Lung (tissue), 17 donors: ENCODE measurements at places on chromosomes 7 and 10. TPM values are rescaled to one million over a fixed set of nuclear protein-coding genes. Genes with fewer than 3 reads are reported as not detected.

The VTI1A gene
- 48.2 TPM for total RNA-seq

The ITIH2 gene
- total RNA-seq, result 4.9 TPM

DNA sequence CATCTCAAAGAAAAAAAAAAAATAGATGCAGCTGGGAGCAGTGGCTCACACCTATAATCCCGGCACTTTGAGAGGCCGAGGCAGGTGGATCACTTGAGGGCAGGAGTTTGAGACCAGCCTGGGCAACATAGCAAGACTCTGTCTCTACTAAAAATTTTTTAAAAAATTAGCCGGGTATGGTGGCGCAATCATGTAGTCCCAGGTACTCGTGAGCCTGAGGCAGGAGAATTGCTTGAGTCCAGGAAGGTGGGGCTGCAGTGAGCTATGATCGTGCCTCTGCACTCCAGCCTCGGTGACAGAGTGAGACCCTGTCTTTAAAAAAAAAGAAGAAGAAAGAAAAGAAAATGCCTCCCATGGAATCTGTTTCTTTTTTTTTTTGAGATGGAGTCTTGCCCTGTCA lies 31.9 kb downstream of the GTF2IRD1 start:
- peaks cover 15% of the 10 kb centered on the region for H3K4me1 ChIP-seq
- no peaks in the 10 kb centered on the region for H3K27me3 ChIP-seq
- H3K4me3 ChIP-seq, result no peak overlapping the region
- H3K36me3 ChIP-seq, result no peaks in the 10 kb centered on the region

DNA sequence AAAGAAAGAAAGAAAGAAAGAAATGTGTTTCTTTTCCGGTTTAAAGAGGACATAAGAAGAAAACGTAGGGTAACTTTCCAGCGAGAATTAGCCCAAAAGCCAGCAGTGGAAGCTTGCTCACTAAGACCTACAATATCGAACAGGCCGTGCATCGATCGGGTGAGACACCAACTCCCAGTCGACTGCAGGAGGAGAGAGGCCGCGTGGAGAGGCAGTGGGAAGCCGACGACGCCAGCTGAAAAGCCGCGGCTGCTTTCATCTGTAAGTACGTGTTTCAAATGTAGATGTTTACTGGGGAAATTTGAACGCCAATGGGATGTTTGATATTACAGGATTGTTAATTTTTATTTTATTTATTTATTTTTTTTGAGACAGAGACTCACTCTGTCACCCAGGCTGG lies 28.6 kb upstream of the GIMAP8 start:
- H3K27me3 ChIP-seq, result no peaks in the 10 kb centered on the region
- no peaks in the 10 kb centered on the region for H3K36me3 ChIP-seq
- no peaks in the 10 kb centered on the region for H3K4me1 ChIP-seq
- no peak overlapping the region for H3K4me3 ChIP-seq
- no peak for DNase-seq
- H3K27ac ChIP-seq, result no peak overlapping the region

The MYOF gene
- total RNA-seq, result 111 TPM

- DNase-seq, result no peak
- no peaks in the 10 kb centered on the region for H3K27me3 ChIP-seq
- H3K36me3 ChIP-seq, result no peaks in the 10 kb centered on the region
Observed at GRCh38 chr10:3495281-3495680, 289.7 kb downstream of the KLF6 start.

The ANLN gene
- total RNA-seq, result 13.8 TPM

The PRSS1 gene
- 16.8 TPM for total RNA-seq

DNA sequence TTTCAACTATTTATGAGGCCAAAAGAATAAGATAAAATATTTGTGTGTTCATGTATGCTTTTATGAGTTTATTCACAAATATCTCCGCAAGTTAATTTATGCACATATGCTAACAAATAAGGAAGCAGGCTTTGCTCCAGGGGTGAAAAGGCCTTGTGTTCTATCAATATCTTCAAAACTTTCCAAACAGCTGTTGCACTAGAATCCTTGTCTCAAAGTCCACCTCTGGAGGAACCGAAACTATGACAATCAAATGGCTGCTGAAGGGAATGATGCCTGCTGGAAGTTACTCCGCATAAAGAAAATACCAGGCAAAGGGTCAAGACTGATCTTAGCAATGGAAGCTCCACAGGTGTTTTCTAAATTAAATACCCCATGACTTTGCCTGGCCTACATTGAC lies 145.0 kb upstream of the GHITM start:
- H3K27me3 ChIP-seq, result no peaks in the 10 kb centered on the region
- no peak overlapping the region for H3K27ac ChIP-seq
- H3K36me3 ChIP-seq, result no peaks in the 10 kb centered on the region
- no peaks in the 10 kb centered on the region for H3K4me1 ChIP-seq
- H3K4me3 ChIP-seq, result no peak overlapping the region

The CCL24 gene
- 4.8 TPM for total RNA-seq

The METTL2B gene
- 25.0 TPM for total RNA-seq

GRCh38 chr10:113359655-113360054 lies 193.2 kb upstream of the HABP2 start:
- peaks cover 13% of the 10 kb centered on the region for H3K4me1 ChIP-seq
- H3K27me3 ChIP-seq, result no peaks in the 10 kb centered on the region
- H3K4me3 ChIP-seq, result no peak overlapping the region
- no peak overlapping the region for H3K27ac ChIP-seq

GRCh38 chr7:107579885-107580715 lies at the start of gene BCAP29:
Gene BCAP29 (plus strand): TSS chr7:107580246. CDS start chr7:107580773, 527 bp downstream.
- H3K27me3 ChIP-seq, result no peaks in the 10 kb centered on the region
- peak within 1 kb of the TSS; percentile 100 for H3K27ac ChIP-seq
- no peaks in the 10 kb centered on the region for H3K4me1 ChIP-seq
- no peaks in the 10 kb centered on the region for H3K36me3 ChIP-seq
- peak within 1 kb of the TSS; percentile 87 for H3K4me3 ChIP-seq
- DNase-seq, result peak; percentile 78

DNA sequence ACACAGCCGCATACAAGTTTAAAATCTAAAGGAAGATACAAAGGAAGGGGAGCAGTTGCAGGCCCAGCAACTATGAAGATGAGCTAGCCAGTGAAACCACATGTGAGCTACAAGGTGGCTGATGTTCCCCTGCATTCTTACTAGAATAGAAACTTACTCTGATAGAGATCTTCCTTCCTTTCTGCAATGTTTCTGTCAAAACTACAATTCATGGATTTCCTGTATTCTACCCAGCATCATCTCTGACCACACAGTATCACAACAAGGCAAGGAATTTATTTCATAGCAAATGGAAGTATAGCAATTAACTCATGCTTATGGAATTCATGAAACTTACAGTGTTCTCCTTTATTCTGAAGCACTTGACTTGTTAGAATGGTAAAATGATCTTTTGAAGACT lies 68.7 kb upstream of the AASS start:
- H3K4me1 ChIP-seq, result no peaks in the 10 kb centered on the region
- H3K27ac ChIP-seq, result no peak overlapping the region
- DNase-seq, result no peak
- no peaks in the 10 kb centered on the region for H3K36me3 ChIP-seq

GRCh38 chr7:138853448-138853847 lies 55.5 kb upstream of the ATP6V0A4 start:
- no peaks in the 10 kb centered on the region for H3K27me3 ChIP-seq
- no peak for DNase-seq
- H3K4me1 ChIP-seq, result no peaks in the 10 kb centered on the region

The NME8 gene
- 0.77 TPM for total RNA-seq

DNA sequence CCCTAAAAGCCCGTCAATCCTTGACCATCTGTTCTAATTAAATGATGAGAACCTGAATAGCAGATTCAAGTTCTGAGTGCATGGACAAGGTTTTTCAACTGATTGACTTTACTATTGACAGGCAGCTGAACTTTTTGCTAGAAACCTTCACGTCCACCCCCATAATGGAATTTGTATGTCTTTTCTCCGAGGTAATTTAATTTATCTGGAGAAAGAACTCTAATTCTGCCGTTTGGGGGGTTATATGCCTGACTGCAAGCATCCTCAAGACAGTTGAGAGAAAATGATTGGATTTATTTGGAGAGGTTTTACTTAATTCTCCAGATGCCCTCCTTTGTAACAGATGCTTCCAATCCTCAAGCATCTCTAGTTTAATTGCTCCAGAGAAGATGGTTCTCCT lies 1053.4 kb upstream of the AUTS2 start:
- no peak for DNase-seq
- no peak overlapping the region for H3K27ac ChIP-seq
- H3K36me3 ChIP-seq, result no peaks in the 10 kb centered on the region
- no peak overlapping the region for H3K4me3 ChIP-seq
- H3K27me3 ChIP-seq, result no peaks in the 10 kb centered on the region

DNA sequence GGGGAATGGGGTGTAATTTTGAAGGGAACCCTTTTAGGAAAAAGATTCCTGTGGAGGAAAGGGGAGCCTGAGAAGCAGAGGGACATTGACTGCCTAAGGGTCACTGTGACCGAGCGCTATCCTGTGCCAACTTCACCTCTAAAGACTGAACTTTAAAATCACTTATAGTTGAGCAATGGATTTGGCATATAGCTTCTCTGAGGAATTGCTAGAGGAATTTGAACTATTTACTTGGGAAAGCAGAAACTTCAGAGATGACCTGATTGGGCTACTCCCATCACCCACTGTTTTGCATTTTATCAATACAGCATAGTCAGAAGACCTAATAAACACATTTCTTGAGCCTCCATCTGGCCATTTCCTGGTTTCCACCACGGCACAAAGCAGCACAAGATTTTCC lies 23.7 kb upstream of the WNT16 start:
- H3K4me3 ChIP-seq, result no peak overlapping the region
- H3K27me3 ChIP-seq, result no peaks in the 10 kb centered on the region
- DNase-seq, result no peak
- H3K36me3 ChIP-seq, result no peaks in the 10 kb centered on the region
- H3K27ac ChIP-seq, result no peak overlapping the region

GRCh38 chr10:71982269-71983178 lies 18.3 kb downstream of the CHST3 start:
- H3K4me1 ChIP-seq, result peaks cover 84% of the 10 kb centered on the region
- H3K36me3 ChIP-seq, result no peaks in the 10 kb centered on the region
- no peaks in the 10 kb centered on the region for H3K27me3 ChIP-seq
